ENCODE measurements at places on chromosomes 12 and 14. TPM values are rescaled to one million over a fixed set of nuclear protein-coding genes. Genes with fewer than 3 reads are reported as not detected.

- no peak for DNase-seq
Measured at GRCh38 chr12:15444523-15444922, 122.2 kb downstream of the PTPRO start.

DNA sequence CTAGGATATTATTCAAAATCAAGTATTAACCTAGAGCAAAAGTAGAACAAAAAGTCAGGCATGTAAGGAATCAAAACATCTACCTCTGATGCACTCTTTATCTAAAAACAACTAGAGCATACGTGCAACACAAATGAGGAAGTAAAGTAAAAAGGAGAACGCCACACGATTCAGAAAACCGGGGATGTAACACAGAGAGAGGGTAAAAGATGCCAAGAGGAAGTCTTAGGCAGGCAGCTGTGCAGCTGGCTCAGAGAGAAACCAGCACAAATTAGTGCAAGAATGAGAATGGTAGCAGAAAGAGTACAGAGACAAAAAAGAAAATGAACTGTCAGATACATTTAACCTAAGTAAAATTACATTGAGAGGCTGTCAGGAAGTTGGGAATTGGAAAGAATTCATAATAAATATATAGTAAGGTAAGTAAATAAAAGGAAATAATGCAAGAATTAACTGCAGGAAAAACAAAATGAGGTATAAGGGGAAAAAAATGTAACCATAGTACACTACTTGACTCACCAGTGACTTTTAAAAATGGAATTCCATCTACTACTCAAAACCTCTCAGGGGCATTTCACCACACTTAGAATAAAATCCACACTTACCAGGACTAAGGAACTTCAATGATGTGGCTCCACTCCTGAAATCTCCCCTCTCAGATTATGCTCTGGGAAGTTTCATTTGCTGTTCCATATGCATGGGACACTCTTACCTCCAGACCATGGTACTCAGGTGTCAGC is 17.1 kb downstream of the BCAT1 start:
- no peak for DNase-seq

DNA sequence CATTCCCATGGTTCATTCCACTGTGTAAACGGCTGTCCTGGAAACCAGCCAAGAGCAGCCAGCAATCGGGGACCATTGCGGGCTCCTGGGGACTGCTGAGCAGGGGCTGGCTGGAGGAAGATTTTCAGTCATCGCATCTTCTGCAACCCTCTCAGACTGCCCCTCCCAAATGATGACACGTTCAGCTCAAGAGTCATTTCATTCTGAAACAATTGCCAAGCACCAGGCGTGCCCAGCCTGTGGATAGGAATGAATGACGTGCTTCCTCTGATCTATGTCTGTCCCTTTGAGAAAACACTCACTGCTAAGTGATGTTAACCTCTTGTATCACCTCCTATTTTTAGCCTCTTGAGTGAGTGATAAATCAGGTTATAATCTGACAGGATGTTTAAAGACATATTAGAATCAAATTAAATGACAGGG is 62.0 kb downstream of the NDUFA12 start:
- no peak for DNase-seq

GRCh38 chr14:72523424-72524294 is 370.2 kb downstream of the DPF3 start:
- peak; percentile 16 for DNase-seq

DNA sequence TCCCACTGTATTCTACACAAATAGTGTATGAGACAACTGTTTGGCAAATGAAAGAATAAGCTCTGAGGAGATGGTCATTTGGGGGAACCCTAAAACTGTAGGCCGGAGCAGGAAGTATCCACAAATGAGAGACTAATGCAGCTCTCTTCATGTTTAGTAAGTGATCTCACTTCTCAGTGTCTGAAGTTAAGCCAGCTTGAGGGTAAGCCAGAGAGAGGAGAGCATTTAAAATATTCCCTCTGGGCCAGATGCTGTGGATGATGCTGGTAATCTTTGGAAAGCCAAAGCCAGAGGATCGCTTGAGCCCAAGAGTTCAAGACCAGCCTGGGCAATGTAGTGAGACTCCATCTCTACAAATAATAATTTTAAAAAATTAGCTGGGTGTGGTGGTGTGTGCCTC is 130.6 kb upstream of the SINHCAF start:
- no peak for DNase-seq

- no peak for DNase-seq
Measured at GRCh38 chr12:10562306-10562933, 51.0 kb downstream of the MAGOHB start.

DNA sequence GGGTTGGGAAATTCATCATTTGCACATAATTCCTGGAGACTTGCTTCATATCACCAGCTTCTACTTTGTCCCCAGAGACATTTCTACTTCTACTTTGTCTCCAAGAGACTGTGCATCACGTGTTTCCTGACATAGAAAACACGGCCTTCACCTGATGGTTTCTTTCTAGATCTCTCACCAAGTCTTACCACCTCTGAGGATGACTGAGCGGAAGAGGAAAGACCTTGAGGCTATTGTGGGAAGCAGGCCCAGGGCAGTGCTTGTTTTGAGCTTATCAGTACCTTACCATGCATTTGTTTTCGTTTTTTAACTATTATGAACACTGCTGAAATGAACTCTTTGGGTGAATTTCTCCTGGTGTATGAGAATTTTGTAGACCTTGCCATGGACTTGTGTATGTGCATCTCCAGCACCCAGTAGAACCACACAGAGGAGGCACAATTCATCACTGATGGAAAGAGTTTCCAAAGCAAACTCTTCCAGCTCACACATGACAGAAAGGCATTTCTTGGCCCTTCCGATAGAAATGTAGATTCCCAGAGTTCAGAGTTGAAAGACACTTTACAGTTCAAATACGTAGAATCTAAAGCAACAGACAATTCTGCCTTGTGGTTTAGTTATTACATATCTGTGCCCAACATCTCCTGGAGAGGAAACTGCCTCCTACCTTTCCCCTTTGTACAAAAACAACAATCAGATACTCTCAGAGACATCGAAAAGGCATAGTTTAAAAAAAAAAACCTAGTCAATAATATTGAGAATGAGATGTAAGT is 434.7 kb downstream of the FUT8 start:
- no peak for DNase-seq

GRCh38 chr12:29561664-29562071 is 64.2 kb upstream of the OVCH1 start:
- DNase-seq = no peak

GRCh38 chr14:100448376-100448775 is 125.2 kb downstream of the SLC25A47 start:
- no peak for DNase-seq

GRCh38 chr14:101933209-101933608 is 31.2 kb upstream of the DYNC1H1 start:
- DNase-seq = no peak

GRCh38 chr12:108576660-108577234 is 14.4 kb downstream of the ISCU start:
- no peak for DNase-seq

GRCh38 chr14:38774162-38774561 is 328.9 kb downstream of the SEC23A start:
- no peak for DNase-seq

- DNase-seq = no peak
Measured at GRCh38 chr14:65377576-65377975, 35.0 kb upstream of the FUT8 start.

DNA sequence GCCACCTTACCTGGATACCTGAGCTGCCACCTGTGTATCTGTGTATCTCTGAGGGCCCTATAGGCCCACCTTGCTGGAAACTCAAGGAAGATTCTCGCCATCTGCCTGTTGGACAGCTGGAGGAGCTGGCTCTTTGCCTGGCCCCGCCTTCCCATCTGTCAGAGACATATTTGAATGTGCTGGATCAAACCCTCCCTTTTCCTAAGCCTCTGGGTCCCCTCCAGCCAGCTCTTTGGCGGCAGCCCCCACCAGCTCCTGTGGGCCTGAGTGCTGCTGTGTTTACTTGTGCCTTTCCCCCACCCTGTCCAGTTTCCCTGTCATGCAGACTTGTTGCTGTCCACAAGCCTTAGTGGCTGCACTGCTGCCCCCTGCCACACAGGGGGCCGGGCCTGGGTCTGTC is 55.9 kb upstream of the SRSF5 start:
- DNase-seq = peak; percentile 58

DNA sequence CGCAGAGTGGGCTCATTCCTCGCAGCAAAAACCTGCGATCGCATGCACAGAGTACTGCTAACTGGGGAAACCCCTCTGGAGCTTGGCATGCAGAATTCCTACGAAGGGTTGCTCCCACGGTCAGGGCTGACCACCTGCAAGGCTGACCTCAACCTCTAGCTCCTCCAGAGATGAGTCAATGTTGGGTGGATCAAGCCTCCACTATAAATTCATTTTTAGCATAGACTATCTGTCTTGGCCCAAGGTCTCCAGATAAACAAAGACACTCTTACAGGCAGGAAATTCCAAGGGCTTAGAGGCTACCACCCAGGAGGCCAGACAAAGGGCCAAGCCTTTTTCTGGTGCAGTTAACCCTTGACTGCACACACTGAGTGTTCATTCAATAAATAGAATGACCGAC is 296.5 kb downstream of the TMEM132D start:
- DNase-seq = no peak

DNA sequence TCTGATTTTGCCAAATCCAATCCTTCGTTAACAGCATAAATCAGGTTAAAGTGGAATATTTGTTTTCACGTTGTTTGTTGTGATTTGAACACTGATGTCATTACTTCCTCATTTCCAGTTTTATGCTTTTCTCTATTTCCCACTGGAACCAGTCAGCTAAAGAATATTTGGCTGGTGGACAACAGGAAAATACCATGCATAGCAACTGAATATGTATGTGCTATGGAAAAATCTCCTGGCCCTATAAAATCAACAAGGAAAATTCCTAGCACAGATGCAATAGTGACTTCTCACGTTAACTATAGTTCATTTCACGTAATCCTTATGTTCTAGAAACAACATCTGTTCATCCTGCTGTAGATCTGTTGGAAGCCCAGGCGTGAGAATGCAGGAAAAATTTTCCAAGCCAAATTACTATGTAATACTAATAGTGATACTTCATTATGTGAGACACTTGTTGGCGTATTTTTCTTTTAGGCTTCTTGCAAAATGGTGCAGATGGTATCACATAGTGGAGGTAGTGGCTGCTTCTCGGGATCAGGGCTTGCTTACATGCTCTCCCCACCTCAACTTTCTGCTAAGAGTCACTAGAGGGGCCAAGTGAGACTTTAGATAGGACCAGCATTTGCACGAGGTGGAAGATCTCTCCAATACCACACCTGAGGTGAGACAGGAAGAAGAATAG is 86.3 kb upstream of the USP44 start:
- DNase-seq = no peak

GRCh38 chr12:96383991-96384390 is 16.2 kb downstream of the CDK17 start:
- DNase-seq = no peak

Gene PLEKHG7
- total RNA-seq = 0.17 TPM

Gene DPPA3
- total RNA-seq = not detected

Gene PGF
- total RNA-seq = 0.61 TPM

Gene RNASE7
- not detected for total RNA-seq

Gene KRT85
- total RNA-seq = not detected

Gene ANG
- 1,589 TPM for total RNA-seq

Gene SSTR1
- 0.23 TPM for total RNA-seq

Gene MGP
- total RNA-seq = 6.1 TPM

Gene HOXC12
- not detected for total RNA-seq

Gene TEAD4
- 3.1 TPM for total RNA-seq
